Hypothalamus (tissue), 51 donors: ENCODE measurements at places on chromosomes 6 and 20.
A peak's percentile ranks its signal among the peaks of the same experiment; 100 is the strongest.

DNA sequence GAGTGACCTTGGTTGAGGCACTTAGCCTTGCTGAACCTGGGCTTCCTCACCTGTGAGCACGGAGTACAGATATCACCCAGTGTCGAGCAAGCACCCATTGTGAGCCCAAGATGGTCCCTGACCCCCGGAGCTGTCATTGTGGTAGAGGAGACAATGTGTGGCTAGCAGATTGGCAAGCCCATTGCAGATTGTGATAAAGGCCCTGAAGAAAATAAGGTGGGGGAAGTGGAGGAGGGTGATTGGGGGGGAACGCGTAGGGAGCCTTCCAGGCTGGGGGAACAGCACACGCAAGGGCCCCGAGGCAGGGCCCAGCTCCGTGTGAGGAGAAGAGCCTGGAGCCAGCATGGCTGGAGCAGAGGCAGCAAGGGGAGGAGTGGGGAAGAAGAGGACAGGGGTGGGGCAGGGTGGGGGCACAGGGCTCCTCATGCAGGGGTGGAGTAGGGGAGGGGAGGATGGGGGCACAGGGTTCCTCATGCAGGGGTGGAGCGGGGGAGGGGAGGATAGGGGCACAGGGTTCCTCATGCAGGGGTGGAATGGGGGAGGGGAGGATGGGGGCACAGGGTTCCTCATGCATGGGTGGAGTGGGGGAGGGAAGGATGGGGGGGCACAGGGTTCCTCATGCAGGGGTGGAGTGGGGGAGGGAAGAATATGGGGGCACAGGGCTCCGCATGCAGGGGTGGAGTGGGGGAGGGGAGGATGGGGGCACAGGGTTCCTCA is 7.0 kb downstream of the CEBPB start:
- no peak for DNase-seq

- DNase-seq, result no peak
Measured at GRCh38 chr6:39543950-39544349, 181.3 kb downstream of the KIF6 start.

GRCh38 chr6:129774697-129775447 is 64.9 kb upstream of the ARHGAP18 start:
- peak; percentile 6 for DNase-seq

GRCh38 chr6:144013486-144013909 is 5.4 kb upstream of the PLAGL1 start:
- peak; percentile 59 for DNase-seq

DNA sequence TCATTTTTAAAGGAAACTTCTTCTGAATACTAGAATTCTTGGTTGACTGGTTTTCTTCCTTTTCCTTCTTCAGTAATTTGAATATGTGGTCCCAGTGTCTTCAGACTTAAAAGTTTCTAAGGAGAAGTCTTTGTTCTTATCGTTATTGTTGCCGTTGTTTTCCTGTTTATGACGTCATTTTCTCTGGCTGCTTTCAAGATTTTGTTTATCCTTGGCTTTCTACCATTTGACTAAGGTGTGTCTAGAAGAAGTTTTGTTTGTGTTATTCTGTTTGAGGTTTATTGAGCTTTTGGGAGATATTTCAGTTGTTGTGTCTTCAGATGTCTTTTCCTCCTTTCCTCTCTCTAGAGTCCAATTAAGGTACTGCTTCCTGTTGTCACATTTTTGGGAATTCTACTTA is 24.5 kb downstream of the CDYL start:
- DNase-seq, result no peak

- DNase-seq, result no peak
Measured at GRCh38 chr6:124053315-124053714, 249.7 kb downstream of the NKAIN2 start.

DNA sequence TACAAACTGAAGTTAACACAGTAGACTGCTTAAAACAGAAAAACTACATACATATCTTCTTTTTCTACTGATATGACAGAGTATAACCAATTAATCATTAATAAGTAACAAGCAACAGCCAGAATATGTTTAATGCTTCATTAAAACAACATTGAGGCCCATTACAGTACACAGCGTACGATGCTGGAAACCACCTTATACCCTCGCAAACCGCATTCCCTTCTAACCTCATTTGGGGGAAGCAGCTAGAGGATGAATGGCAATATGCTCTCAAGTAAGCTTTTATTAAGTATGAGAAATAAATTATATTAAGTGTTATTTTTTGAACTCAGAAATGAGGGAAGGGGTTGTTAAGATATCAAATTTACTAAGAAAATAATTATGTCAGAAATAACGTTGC is 142.4 kb downstream of the GMDS start:
- DNase-seq, result no peak
